ENCODE measurements at places on chromosomes 7 and 10.

GRCh38 chr10:28754930-28755718, 77.8 kb downstream of the BAMBI start:
- DNase-seq, result no peak

GRCh38 chr7:7375538-7375937, 160.1 kb downstream of the COL28A1 start:
- DNase-seq, result no peak

- no peak for DNase-seq
These were observed 94.3 kb upstream of the SORCS3 start for GRCh38 chr10:104546756-104547155.

- DNase-seq, result no peak
These were observed 15.8 kb downstream of the BTBD16 start for GRCh38 chr10:122286867-122287266.

All from T47D (cell line).